Activated CD4-positive, alpha-beta memory T cell treated with anti-CD3 and anti-CD28 coated beads for 36 hours (primary cell): ENCODE measurements at places on chromosomes 4 and X. TPM values are rescaled to one million over a fixed set of nuclear protein-coding genes. Genes with fewer than 3 reads are reported as not detected.

DNA sequence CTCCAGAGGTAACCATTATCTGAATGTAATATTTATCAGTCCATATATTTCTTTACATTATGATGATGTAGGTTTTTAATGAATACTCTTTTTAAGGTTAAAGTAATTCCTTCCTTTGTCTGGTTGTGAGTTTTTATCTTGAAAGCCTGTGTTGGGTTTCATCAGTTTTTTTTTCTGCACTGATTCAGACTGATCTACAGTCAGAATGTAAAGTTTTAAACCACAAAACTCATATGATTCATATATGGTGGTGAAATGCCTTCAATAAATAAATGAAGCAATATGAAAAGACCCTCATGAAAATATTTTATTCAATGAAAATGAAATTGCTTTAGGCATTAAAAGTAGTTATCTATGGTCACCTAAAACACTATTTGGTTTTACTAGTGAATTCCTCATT lies 47.1 kb downstream of the SORBS2 start:
- DNase-seq = no peak
- peaks cover 1% of the 10 kb centered on the region for H3K27me3 ChIP-seq
- no peak overlapping the region for H3K4me3 ChIP-seq

- no peak overlapping the region for H3K27ac ChIP-seq
- no peaks in the 10 kb centered on the region for H3K4me1 ChIP-seq
- H3K4me3 ChIP-seq = no peak overlapping the region
- DNase-seq = no peak
These were observed 557.3 kb upstream of the TENM3 start for GRCh38 chr4:181685911-181686310.

- H3K36me3 ChIP-seq = no peaks in the 10 kb centered on the region
- H3K4me3 ChIP-seq = peak overlapping the region; percentile 57
- peak; percentile 67 for DNase-seq
- H3K27me3 ChIP-seq = peaks cover 7% of the 10 kb centered on the region
- H3K27ac ChIP-seq = no peak overlapping the region
- H3K4me1 ChIP-seq = peaks cover 11% of the 10 kb centered on the region
These were observed 62.4 kb downstream of the TRAPPC11 start for GRCh38 chr4:183721207-183722081.

GRCh38 chr4:7824218-7824617 lies 115.4 kb downstream of the AFAP1 start:
- H3K36me3 ChIP-seq = peaks cover 48% of the 10 kb centered on the region
- H3K4me1 ChIP-seq = peaks cover 42% of the 10 kb centered on the region
- H3K4me3 ChIP-seq = no peak overlapping the region
- no peak for DNase-seq
- H3K27ac ChIP-seq = no peak overlapping the region

GRCh38 chr4:22130741-22131140 lies 182.2 kb upstream of the KCNIP4 start:
- H3K27me3 ChIP-seq = no peaks in the 10 kb centered on the region
- H3K4me3 ChIP-seq = no peak overlapping the region
- H3K27ac ChIP-seq = no peak overlapping the region

DNA sequence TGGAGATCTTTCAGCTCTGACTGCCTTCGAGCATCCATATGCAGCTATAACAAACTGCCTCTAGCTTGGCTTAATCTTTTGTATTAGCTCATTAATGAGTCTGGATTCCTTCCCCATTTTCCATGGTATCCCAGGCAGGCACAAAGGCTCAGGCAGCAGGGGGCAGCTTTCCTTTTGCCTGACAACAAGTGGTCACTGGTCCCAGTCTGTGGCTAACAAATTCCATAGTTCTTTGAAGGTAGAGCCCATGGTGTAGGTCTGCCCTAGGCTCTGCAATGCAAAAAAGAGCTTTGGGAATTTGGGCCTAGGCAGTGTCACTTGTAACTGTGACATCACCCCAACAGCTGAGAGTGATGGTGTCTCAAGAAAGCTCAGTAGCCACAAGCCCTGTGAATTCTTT lies 234.4 kb upstream of the GPC4 start:
- no peaks in the 10 kb centered on the region for H3K4me1 ChIP-seq
- no peaks in the 10 kb centered on the region for H3K36me3 ChIP-seq
- no peak for DNase-seq
- H3K27me3 ChIP-seq = no peaks in the 10 kb centered on the region

DNA sequence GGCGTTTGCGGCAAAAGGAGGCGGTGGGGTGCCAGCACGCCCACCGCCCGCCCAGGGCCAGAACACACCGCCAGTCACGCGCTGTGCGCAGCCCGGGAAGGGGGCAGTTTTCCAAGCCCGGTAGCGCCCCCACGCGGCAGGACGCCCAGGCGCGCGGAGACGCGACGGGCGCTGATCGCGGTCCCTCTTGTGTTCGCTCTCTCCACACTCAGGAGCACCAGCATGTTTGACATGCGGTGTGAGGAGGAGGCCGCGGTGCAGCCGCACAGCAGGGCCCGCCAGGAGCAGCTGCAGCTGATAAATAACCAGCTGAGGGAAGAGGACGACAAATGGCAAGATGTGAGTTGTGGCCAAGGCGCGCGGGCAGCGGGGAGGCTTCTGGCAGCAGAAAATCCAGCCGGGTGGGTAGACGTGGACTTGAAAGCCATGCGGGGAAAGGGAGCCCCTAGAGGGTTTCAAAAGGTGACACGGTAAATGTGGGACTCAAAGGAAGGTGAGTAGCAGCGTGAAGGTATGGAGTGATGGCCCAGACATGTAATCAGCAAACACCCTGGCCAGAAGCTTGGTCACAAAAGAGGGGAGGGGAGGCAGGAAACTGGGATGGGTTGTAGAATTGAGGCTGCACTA lies 104.1 kb downstream of the PHOX2B start:
- no peaks in the 10 kb centered on the region for H3K36me3 ChIP-seq
- H3K4me1 ChIP-seq = no peaks in the 10 kb centered on the region
- H3K4me3 ChIP-seq = no peak overlapping the region
- DNase-seq = peak; percentile 26

GRCh38 chr4:155265113-155265512 lies 56.7 kb downstream of the NPY2R start:
- no peaks in the 10 kb centered on the region for H3K36me3 ChIP-seq
- no peak for DNase-seq
- no peak overlapping the region for H3K4me3 ChIP-seq
- H3K27ac ChIP-seq = no peak overlapping the region
- no peaks in the 10 kb centered on the region for H3K27me3 ChIP-seq

The STIM2 gene
- 40.6 TPM for total RNA-seq

The TMPRSS11D gene
- not detected for total RNA-seq

The AADAT gene
- not detected for total RNA-seq

The HERC6 gene
- total RNA-seq = 12.4 TPM
